ENCODE measurements at places on chromosomes 11 and 22.

- peak; percentile 90 for DNase-seq
These were observed 658 bp upstream of the ARFGAP2 start for GRCh38 chr11:47177229-47177845.

- no peak for DNase-seq
These were observed 45.4 kb downstream of the METTL15 start for GRCh38 chr11:28153586-28153985.

- DNase-seq: no peak
These were observed 41.7 kb downstream of the NARS2 start for GRCh38 chr11:78532991-78533390.

- peak; percentile 54 for DNase-seq
These were observed 1.3 kb downstream of the MYH9 start for GRCh38 chr22:36386351-36386899.

- DNase-seq: no peak
These were observed 19.7 kb upstream of the MUC5AC start for GRCh38 chr11:1138097-1138496.

DNA sequence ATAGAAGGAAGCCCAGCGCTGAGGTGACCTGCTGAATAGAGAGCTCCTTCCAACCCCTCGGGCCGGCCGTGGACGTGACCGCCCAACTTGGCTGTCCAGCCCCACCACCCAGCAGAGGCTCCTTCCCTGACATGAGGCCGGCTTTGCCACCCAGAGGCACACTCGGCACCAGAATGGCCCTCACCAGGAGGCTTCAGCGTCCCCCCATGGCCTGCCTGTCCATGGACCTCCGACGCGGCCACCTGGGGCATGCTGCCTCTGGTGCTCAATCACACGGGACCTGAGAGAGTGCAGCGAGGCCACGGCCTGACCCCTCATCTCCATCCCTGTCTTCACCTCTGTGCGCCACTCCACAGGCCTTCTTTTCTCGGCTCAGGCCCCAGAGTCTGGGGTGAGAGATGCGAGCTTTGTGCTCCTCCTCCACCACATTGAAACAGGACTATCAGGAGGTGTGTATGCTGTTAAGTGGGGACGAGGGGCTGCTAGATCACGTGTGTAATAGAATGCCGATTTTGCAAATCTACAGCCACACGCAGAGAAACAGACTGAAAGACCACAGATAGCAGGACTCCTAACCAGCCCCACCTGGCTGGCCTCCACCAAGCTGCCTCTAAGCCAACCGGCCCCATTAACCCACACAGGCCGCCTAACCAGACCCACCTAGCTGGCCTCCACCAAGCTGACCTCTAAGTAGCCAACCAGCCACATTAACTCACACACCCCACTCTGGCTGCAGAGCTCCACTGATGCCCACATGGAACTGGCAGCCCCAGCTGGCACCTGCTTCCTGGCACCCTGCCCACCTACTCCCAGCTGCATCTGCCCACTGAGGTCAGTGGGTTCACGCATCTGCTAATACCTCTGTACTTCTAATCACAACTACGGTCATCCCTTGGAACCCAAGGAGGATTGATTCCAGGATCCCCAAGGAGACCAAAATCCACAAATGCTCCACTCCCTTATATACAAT is 20.7 kb downstream of the LINC01488 start:
- DNase-seq: no peak

GRCh38 chr11:45662665-45663485 is 2.5 kb downstream of the CHST1 start:
- no peak for DNase-seq

- DNase-seq: no peak
These were observed 3.5 kb downstream of the RTL6 start for GRCh38 chr22:44494497-44494896.

GRCh38 chr22:21450858-21451353 is 16.3 kb upstream of the TMEM191C start:
- no peak for DNase-seq

DNA sequence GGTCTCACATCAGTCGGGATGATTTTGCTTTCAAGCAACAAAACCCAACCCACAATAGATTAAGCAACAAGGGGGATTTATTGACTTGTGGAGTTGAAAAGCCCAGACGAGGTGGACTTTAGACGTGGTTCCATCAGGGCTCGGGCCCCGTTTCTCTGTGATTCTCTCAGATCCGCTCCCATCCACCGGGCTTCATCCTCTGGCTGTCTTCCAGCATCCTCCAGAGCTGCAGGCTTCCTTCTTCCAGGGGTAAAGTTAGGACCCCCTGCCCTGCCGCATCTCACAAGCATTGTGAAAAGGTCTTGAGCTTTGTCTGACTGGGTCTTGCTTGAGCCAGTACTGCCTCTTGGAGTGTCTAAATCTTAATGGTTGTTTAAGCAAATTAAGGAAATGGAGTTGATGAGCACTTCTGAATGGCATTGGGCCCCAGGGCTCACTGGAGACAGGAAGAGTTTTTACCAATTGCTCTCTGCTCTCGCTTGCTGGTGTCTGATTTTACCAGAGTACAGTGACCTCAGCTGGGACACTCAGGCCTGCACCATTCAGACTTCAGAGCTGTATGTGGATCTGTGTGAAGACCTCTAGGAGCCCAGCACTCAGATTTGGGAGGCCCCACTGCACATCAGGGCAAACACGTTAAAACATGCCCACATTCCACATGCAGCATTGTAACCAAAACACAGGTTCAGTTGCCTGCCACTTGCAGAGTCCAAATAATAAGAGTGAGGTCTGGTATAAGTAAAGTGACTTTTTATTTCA is 13.5 kb upstream of the FTH1 start:
- no peak for DNase-seq

DNA sequence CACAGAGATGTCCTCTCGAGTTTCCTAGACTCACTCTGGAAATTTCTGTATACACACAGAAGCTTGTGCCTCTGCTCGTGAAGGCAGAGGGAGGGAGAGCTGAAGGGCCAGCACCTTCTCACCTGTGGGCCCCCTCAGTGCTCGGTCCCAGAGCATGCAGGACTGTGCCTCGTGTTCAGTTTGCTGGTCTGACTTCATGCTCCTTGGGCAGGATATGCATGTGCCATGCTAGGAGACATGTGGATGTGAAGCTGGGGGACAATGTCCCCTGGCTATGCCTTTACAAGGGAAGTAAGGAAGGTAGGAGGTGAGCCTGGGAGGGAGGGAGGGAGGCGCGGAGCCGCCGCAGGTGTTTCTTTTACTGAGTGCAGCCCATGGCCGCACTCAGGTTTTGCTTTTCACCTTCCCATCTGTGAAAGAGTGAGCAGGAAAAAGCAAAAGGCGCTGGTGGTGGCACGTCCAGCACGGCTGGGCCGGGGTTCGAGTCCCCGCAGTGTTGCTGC is 22.6 kb downstream of the NEAT1 start:
- no peak for DNase-seq

DNA sequence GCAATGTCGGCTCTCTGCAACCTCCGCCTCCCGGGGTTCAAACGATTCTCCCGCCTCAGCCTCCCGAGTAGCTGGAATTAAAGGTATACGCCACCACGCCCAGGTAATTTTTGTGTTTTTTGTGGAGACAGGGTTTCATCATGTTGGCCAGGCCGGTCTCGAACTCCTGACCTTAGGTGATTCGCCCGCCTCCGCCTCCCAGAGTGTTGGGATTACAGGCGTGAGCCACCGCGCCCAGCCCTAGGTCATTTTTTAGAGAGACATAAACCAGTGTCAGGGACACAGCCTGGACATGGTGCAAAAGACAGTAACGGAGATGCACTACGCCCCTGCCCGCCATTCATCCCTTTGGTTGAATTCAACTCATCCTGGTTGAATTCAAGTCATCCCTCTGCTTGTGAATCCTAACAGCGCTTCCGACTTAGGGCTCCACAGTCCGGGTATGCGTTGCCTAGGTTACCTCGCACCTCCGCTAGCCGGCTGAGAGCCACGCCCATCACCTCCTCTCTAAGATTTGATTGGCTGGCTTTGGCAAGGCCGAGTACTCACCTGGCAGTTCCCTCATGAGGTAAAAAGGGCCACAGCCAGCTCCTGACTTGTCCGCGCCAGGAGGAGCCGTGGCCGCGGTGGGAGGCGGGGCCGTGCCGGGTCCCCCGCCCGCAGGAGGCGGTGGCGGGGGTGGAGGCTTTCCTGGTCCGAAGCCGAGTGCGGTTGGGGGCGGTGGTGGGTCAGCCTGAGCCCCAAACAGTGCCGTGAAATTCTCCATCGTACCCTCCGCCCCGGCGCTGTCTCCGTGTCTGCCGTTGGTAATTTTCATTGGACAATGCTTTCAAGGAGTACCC is at the start of gene MED19:
MED19 (minus strand) TSS at position 802 of the 842 bp plus-strand sequence; CDS start at position 766, 36 bp downstream.
- DNase-seq: peak; percentile 90

- DNase-seq: no peak
These were observed 317 bp downstream of the BDNF start for GRCh38 chr11:27699926-27700350.

DNA sequence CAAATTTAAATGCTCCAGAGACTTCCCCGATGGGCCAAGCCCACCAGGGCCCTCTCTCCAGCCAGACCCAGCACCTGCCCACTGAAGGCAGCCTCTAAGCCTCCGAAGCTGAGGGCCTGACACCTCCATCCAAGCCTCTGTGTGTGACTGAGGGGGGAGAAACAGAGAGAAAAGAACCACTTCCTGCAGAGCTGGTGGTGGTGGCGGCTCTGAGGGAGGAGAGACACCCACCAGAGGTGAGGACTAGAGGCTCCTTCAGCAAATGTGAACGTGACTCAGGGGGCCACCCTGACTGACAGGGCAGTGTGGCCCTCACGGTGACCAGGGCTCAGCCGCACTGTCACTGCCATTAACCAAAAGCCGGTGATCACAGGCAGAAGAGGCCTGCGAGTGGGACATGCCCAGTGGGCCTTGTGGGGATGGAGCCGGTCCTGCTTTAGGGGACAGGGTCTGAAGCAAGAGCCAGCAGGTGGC is 31.0 kb upstream of the CD5 start:
- peak; percentile 75 for DNase-seq

DNA sequence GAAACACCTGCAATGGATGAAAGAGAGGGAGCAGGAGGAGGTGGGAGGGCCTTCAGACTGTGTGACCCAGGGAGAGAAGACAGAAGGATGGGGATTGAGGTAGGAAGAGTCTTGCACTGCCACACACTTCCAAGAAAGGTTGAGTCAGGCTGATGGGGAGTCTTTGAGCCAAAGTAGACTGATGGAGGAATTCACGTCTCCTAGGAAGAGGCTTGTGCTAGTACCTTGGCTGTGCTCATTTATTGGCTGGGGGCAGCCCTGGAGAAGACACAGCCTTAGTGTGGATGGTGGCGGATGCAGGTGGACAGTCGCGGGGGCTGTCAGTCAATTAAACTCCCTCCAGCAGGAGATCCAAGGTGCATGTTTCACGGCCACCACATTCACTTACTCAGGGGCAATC is 16.2 kb upstream of the ACCSL start:
- DNase-seq: no peak

DNA sequence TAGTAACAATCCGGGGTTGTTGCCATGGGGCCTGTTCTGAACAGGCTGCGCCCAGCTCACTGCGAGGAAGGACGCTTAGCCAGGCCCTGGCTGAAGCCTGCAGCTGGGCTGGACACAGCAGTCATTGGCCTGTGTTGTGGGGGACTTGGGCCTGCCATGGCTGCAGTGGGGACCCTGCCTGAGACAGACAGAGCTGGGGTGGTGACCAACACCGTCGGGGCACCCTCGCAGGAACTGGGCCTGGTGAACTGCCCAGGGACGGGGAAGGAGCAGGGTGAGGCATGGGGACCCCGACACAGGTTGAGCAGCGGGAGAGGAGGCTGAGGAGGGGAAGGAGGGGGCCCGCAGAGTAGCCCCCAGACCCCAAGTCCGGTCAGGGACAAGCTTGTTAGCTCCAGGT is 8.9 kb downstream of the PHLDA2 start:
- no peak for DNase-seq

- no peak for DNase-seq
These were observed 33.3 kb downstream of the HIRA start for GRCh38 chr22:19398206-19398605.

DNA sequence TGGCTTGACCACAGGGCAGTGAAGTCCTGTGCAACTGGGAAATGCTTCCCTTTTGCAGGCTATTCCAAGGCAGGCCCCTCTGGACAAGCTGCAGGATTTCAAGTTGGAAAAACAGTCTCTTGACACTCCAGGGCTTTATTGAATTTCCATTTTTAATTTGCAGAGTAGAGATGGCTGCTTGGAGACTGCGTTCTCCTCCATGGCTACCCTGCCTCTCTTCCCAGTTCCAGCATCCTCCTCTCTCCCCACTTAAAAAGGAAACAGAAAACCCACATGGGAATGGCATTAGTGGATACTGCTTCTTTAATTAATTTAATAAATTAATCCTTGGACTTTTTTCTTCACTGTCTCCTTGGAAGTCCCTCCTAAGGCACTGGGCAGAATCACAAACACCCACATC is 115.6 kb downstream of the DSCAML1 start:
- no peak for DNase-seq

- DNase-seq: no peak
These were observed 87.0 kb downstream of the GRK3 start for GRCh38 chr22:25651332-25652085.

- no peak for DNase-seq
These were observed 2.8 kb downstream of the TMEM121B start for GRCh38 chr22:17118342-17118741.

- DNase-seq: no peak
These were observed 3.6 kb downstream of the USP35 start for GRCh38 chr11:78192223-78192719.

DNA sequence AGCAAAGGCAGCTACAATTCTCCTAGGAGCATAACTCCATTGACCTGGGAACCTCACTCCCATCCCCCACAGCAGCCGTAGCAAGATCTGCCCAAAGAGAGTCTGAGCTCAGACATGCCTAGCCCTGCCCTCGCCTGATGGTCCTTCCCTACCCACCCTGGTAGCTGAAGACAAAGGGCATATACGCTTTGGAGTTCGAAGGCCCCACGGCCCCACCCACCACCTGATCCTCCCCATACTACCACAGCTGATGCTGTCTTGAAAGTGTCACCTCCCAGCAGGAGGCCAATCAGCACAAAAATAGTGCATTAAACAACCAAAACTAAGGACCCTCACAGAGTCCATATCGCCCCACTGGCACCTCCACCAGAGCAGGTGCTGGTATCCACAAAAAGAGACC is 22.6 kb upstream of the GNAZ start:
- no peak for DNase-seq

GRCh38 chr22:24481641-24482040 is 13.5 kb upstream of the UPB1 start:
- no peak for DNase-seq

GRCh38 chr11:33577204-33577603 is 123.4 kb downstream of the C11orf91 start:
- no peak for DNase-seq

All from CD4-positive, alpha-beta T cell treated with Interleukin-21 for 1 hour (primary cell).